NCI-H2171 (cell line): ENCODE measurements at places on chromosomes 12 and 14.

GRCh38 chr14:93056166-93056839, 59.4 kb downstream of the ITPK1 start:
- DNase-seq: no peak

DNA sequence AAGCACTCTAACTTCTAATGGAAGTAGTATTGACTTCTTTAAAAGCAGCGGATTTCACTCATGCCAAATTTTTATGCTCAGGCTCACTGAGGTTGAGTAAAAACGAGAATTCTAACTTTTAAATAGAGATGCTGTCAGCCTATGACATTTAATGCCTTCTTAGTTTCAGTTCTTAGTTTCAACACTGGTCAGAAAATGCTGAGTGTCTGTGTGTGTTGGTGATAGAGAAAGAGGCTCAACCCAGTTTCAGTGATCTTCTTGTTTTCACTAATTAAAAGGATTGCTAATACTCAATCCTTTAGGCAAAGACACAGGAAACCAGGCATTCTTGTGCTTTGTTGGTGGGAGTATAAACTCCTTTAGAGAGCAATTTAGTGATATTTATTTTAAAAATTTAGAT, 31.0 kb downstream of the PEBP1 start:
- DNase-seq: no peak

DNA sequence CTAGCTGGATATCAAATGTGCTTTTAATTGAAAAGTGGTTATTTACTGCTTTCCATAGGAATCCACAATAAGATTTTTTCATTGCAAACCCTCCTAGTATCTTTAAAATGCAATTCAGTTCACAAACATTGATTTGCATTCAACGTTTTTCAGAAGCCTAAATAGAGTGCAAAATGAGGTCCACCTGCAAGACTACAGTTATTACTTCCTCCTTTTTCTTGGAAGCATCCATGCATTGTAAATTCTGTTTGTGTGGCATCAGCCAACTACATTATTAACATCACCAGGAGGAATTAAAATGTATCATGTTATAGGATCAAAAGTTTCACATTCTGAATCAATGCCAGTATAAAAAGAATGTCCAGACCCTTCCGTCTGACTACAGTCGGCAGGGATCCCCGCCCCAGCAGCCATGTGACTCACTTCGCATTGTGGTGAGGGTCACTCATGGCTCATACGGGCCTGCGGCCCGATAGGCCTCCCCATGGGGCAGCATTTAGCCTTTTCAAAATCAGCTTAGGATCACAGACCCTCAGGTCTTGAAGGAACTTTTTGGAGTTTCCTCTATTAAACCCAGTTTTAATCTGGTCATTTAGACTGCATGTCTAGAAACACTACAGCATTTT, 46.3 kb downstream of the NTF3 start:
- no peak for DNase-seq

- DNase-seq: no peak
Observed at GRCh38 chr12:96392397-96392796, 7.8 kb downstream of the CDK17 start.

DNA sequence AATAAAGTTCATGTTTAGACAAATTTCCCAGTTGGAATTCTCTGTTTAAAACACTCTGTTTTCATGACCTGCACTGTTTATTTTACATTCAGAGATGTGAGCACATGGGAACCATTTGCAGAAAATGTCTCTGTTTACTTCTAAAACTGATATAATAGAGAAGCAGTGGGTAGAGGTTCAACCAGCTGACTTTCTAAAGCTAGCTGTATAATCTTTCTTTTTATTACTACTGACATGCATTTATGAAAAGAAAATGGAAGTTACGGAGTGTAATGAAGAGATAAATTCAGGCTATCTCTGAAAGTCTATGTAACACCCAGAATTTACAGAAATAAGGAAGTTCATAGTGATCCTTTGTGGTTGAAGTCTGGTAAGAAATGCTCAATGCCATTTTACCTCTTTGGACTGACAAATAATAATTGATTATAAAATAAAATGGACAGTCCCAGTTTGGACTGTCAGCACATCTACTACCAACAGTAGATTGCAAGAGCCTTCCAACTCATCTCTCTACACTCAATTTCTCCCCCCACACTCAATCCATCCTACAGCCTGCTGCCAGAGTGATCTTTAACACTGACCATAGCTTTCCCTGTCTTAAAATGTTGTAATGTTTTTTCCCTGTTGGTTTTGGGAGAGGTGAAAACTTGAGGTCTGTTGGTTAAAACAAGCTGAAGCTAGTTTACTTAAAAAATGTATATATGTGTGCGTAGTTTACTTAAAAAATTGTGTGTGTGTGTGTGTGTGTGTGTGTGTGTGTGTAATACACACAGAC, 137.4 kb downstream of the AEBP2 start:
- no peak for DNase-seq

DNA sequence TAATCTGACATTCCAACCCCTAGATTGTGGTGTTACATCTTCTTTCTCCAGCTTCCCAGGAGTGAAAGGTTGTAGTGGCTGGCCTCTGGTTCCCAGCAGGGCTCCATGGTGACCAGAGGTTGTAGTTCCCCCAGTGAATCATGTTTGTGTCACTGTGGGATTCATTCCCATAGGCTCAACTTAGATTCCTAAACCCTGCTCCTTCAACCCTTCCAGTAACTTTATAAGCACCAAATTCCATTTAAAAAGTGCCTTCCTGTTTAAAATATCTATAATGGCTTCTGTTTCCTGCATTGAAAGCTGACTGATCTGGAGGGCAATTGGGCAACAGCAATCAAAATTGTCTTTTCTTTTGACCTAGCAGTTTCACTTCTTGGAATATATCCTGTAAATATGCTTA, 40.5 kb upstream of the TBC1D15 start:
- no peak for DNase-seq

DNA sequence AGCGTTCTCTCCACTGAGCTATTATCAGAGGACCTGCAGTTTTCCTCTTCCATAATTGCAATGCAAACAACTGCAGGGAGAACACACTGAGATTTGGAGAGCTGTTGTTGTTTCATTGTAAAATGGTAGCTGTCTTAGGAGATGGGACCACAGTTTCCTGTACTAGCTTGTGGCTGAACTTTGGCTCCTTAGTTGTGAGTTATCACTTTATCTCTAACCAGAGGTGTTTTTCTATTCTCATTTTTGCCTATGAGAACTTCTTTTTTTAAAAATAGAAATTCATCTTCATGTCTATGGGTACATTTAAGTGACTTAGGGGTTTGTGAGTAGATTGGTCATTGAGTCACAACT, 216.5 kb downstream of the SLC38A4 start:
- no peak for DNase-seq

DNA sequence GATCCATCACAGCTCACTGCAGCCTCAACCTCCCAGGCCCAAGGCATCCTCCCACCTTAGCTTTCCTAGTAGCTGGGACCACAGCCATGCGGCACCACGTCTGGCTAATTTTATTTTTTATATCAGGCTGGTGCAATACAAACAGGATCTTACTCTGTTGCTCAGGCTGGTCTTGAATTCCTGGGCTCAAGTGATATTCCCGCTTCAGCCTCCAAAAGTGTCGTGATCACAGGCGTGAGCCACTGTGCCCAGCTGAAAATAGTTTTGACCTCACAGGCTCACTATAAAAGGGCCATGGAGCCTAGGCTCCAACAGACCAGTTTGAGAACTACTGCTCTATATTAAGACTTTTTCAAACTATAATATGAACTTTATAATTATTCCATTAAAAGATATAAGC, 37.3 kb downstream of the SNX6 start:
- no peak for DNase-seq

DNA sequence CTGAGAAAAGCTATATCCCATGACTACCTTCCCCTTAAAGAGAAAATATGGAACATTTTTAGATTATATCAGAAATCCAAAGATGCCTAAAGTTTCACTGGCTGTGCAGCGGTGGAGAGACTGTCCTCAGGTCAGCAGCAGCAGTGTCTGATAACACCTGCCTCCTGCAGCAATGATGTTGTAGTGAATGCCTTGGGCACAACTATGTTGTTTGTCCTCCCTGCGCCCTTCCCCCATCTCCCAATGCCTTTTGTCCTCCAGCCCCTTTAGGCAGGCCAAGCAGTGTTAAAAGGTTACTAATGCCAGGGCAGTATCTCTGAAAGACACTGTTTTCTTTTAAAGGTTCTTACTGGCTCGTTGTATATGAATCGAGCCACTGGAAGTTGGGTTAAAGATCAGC, 13.2 kb downstream of the RTRAF start:
- no peak for DNase-seq

DNA sequence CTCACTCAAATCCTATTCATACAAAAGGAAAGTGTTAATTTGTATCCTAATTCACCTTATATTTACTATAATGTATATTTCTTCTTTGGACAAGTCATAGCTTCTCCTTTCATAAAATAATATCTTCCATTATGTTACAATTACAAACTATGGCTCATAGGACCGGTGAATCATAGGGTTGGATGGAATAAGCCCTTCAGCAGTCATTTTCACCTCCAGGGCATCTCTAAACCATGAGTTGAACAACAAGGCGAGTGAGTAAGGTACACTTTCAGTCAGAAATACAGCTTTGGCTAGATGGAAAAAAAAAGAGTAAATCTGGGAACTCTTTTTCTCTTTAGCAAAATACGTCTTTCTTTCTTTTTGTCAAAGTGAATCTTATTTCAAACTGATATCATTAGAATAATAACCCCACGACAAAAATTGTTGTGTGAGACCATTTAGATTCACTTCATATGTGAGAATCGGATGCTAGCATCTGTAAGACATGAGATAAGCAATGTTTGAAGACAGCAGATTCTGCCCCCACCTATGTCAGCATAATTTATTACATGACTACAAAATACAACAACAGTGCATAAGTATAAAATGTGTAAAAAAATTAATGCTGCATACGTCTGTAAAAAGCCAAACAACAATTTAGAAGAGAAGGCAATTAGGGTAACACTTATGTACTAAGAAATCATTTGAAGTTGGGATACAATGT, 184.4 kb upstream of the SLC38A2 start:
- DNase-seq: no peak

- no peak for DNase-seq
Observed at GRCh38 chr12:89882792-89883191, 174.2 kb upstream of the ATP2B1 start.

GRCh38 chr12:55428331-55429243, 2.5 kb downstream of the OR6C76 start:
- no peak for DNase-seq
